ENCODE measurements at places on chromosomes 16 and 17. TPM values are rescaled to one million over a fixed set of nuclear protein-coding genes. Genes with fewer than 3 reads are reported as not detected.

GRCh38 chr17:40841246-40841645 lies 18.8 kb upstream of the KRT10 start:
- DNase-seq, result no peak

DNA sequence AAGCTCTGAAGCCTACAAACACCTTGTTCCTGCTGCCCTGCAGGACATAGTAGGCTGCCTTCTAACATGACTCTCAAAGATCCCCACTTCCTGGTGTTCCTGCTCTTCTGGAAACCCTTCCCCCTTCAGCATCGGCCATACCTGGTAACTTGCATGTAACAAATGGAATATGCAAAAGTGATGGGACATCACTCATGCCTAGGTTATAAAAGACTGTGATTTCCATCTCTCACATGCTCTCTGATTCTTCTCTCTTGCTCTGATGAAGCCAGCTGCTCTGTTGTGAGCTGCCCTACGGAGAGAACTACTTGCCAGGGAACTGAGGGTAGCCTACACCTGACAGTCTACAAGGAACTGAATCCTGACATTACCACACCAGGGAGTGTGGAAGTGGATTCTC lies 72.9 kb upstream of the IRX6 start:
- DNase-seq, result no peak

GRCh38 chr16:71188956-71189712 lies 41.4 kb downstream of the HYDIN start:
- no peak for DNase-seq

DNA sequence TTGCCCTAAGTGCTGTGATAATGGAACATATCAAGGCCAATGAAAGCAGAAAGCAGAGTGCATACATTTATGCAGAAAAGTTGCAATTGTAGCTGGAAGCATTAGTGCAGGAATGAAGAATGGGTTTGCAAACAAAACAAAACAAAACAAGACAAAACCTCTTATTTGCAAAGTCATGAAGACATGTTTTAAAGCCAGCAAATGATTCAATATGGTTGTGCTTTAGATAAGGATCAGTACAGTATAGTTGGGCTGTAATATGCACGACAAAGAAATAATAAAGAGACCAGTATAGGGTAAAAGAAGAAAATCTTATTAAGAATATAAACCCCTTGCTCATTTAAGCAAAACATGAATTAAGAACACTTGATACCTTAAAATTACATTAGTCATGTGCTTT lies 398.1 kb downstream of the KIF2B start:
- no peak for DNase-seq

DNA sequence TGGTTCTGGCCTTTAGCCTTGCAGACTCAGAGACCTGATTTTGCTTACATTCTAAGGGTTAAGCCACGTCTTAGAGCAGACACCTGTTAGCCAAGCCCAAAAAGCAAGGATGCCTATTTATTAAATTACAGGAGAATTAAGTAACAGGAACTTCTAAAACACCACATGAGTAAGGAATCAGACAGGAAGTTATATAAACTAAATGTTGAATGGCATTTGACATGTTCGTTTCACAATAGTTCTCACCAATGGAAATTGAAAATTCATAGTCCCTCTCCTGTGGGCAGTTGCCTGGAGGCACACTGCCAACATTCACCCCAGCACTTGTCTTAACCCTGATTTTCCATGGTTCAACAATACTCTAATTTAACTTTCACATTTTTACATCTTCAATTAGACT lies 9.0 kb downstream of the KRTAP9-7 start:
- DNase-seq, result peak; percentile 0

The GRAP gene
- total RNA-seq, result 73.8 TPM

The HBA1 gene
- total RNA-seq, result 283 TPM

The CSH1 gene
- not detected for total RNA-seq

The FDXR gene
- total RNA-seq, result 7.0 TPM

Data from B cell (primary cell).